ENCODE measurements at places on chromosomes 3 and 15. TPM values are rescaled to one million over a fixed set of nuclear protein-coding genes. Genes with fewer than 3 reads are reported as not detected.

GRCh38 chr15:68411343-68411675 is 20.7 kb downstream of the ITGA11 start:
- H3K27ac ChIP-seq: no peak overlapping the region
- H3K4me1 ChIP-seq: no peaks in the 10 kb centered on the region
- H3K27me3 ChIP-seq: peaks cover 6% of the 10 kb centered on the region
- DNase-seq: peak; percentile 22
- no peak overlapping the region for H3K4me3 ChIP-seq
- no peaks in the 10 kb centered on the region for H3K36me3 ChIP-seq

Gene C15orf62
- 2.2 TPM for total RNA-seq

DNA sequence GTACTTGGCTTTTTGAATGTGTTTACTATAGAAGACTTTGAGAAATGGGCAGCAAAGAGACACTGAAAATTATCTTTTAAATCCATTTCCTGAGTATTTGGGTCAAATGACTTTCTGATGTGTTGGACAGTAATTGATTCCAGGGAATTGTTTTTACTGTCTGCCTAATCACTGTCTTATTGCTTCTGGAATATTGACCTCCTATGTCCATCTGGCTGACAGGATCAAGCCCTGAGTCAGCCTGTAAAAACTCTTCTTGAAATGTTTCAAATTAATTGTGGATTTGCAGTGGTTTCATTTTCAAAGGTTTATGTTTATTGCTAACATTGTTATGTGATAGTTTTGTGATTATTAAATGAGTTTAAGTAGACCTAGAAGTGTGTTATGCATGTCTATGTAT is 50.6 kb upstream of the MLF1 start:
- H3K36me3 ChIP-seq: peaks cover 22% of the 10 kb centered on the region
- H3K27ac ChIP-seq: no peak overlapping the region
- DNase-seq: no peak
- H3K4me1 ChIP-seq: peaks cover 4% of the 10 kb centered on the region

- no peak overlapping the region for H3K27ac ChIP-seq
- no peaks in the 10 kb centered on the region for H3K36me3 ChIP-seq
- no peaks in the 10 kb centered on the region for H3K27me3 ChIP-seq
- no peak for DNase-seq
- no peak overlapping the region for H3K4me3 ChIP-seq
These were observed 230.7 kb upstream of the SLCO3A1 start for GRCh38 chr15:91622711-91623342.

- H3K36me3 ChIP-seq: no peaks in the 10 kb centered on the region
- DNase-seq: no peak
- no peaks in the 10 kb centered on the region for H3K27me3 ChIP-seq
- H3K4me3 ChIP-seq: no peak overlapping the region
These were observed 37.1 kb upstream of the ATP1B3 start for GRCh38 chr3:141839389-141839788.
